AG08396 (cell line): ENCODE measurements at places on chromosomes 7 and 10.

DNA sequence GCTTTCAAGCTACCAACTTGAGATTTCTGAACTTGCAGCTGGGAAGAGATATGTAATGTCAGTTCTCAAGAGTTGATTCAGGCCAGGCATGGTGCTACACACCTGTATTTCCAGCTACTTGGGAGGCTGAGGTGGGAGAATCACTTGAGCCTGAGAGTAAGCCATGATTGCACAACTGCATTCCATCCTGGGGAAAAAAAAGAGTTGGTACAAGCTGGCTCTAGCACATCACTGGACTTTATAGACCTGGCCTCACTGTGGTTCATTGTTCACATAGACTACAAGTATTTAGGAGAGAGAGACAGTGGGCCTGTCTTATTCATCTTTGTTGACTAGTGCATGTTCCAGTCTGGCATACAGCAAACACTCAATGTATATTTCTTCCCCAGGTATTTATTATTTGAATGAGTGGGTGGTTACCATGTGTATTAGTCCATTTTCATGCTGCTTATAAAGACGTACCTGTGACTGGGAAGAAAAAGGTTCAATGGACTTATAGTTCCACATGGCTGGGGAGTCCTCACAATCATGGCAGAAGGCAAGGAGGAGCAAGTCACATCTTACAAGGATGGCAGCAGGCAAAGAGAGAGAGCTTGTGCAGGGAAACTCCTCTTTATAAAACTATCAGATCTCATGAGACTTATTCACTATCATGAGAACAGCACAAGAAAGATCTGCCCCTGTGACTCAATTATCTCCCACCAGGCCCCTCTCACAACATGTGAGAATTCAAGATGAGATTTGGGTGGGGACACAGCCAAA is 176.5 kb downstream of the PFKFB3 start:
- no peak for DNase-seq

DNA sequence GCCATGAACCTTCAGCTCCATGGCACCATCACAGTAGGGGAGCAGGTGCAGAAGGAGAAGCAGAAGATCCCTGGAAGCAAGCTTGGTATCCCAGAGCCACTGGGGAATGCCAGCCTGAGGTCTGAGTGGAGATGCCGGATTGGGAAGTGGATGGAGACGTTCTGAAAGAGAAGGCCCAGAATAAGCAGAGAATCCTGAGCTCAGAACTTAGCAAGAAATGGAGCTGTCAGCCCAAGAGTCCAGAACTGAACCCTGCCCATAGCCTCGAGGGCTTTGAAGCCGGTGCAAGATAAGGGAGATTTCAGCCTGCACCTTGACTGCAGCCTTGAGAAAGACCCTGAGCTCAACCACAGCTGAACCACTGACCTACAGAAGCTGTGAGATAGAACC is 13.9 kb upstream of the GDF10 start:
- DNase-seq, result no peak

DNA sequence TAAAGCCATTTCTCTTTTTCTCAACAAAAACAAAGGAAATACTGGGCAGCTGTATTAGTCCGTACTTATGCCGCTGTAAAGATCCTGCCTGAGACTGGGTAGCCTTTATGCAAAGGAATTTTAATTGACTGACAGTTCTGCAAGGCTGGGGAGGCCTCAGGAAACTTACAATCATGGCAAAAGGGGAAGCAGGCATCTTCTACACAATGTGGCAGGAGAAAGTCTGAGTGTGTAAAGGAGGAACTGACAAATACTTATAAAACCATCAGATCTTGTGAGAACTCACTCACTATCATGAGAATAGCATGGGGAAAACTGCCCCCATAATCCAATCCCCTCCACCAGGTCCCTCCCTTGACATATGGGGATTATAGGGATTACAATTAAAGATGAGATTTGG is 264.3 kb downstream of the SEMA3A start:
- DNase-seq, result no peak

DNA sequence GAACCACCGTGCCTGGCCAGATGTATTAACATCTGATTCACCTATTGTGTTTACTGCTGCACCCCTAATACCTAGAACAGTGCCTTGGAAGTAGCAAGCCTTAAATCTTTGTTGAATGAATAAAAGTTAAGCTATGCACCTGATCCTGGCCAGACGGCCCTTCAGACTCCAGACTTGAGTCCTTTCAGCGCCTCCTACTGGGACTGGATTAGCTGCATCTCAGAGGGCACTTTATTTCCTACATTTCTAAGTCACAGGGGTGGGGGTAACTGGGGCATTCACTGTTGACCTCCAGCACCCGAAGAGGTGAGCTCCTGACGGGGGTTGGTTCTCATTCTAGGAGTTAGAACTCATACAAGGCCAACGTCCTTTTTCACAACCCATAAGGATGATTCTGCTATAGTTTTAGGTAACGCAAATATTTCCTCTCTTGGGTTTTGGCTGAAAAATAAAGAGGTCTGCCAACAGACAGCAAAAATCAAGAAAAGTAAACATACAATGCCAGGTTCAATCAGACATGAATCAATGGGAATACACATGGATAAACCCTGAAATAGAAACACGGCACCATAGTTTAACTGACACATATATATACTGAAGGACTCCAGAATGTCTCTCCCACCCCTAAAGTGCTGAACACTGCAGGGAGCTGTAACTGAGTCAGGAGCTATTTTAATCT is 48.0 kb upstream of the DLG5 start:
- peak; percentile 45 for DNase-seq

GRCh38 chr7:18289788-18290187 is 205.8 kb upstream of the HDAC9 start:
- DNase-seq, result no peak

- DNase-seq, result no peak
These were observed 278.9 kb downstream of the ZWINT start for GRCh38 chr10:56082169-56082568.

DNA sequence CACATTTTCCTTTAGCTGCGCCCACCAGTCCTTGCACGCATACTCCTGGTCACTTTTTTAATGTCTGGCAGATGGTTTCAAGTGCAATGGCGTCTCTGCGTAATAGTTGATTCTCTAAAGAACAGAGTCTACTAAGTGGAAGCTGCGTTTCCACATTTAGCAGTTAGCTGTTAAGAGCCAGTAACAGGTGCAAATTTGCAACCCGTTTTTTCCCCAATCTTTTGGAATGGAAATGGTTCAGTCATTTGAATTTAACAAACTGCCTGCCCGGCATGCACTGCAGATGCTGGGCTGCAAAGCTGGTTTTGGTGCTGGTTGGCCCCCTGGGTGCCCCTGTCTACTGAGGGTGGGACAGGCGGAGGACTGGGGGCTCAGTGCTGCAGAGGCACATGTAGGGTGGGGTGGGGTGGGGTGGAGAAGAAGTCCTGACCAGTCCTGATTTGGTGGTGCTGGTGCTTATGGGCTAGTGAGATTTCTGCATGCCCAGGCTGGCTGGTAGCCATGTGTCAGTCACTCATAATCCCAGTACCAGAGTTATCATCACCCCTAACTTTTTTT is 43.9 kb downstream of the CUX1 start:
- no peak for DNase-seq

GRCh38 chr10:17134282-17134681 is 4.7 kb upstream of the CUBN start:
- no peak for DNase-seq

DNA sequence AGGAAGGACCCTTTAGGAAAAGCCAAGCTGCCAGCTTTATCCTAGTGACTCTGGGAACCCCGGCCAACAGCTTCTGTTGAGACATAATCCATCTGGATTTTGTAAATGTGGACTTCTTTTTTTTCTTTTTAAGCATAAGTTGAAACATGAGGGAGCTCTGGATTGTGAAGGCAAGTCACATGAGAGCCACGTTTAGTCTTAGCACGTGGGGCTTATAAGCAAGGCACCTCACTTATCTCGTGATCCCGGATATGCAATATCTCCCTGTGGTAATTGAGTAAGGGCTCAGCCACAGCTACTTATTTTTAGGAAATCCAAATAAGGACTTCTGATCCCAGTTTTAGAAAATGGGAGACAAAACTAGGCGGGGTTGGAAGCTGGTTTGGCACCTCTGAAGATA is 111.2 kb upstream of the PTN start:
- peak; percentile 68 for DNase-seq
